ENCODE measurements at places on chromosomes 2 and 18.
A peak's percentile ranks its signal among the peaks of the same experiment; 100 is the strongest.

- no peak for DNase-seq
These were observed 184.7 kb downstream of the NEDD4L start for GRCh38 chr18:58228762-58229161.

DNA sequence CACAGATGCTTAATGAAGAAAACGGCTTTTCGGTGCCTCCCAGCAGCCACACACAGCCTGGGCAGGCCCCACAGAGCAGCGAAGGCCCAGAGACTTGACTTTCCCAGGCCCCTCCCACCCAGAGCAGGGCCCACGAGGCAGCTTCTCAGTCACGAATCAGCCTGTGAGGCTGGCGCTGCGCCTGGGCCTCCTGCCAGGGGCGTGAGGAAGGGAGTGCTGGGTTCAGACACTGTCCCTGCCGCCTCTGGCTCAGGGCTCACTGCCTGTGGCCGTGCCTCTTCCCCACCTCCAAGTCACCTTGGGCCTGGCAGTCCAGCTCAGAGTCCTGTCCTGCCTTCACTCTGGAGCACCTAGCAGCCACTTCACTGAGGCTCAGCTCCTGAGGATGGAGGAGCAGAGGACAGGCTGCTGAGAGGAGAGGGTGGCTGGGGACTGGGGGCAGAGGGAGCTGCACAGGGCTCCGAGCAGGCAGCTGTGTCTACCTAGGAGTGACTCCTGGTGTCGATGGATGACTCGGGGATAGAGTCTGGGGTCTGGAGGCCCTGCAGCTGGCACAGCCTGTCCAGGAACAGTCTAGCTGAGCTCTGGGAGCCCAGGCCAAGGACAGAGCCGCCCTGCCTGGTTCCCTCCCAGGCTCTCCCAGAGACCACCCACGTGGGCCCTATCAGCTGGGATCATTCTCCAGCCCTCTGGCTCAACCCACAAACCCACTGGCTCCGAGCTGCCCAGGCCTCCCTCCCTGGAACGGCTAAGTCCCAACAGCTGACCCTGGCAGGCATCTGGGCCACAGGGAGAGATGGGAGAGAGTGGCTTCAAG lies 36.4 kb upstream of the FOSL2 start:
- DNase-seq: peak; percentile 60

DNA sequence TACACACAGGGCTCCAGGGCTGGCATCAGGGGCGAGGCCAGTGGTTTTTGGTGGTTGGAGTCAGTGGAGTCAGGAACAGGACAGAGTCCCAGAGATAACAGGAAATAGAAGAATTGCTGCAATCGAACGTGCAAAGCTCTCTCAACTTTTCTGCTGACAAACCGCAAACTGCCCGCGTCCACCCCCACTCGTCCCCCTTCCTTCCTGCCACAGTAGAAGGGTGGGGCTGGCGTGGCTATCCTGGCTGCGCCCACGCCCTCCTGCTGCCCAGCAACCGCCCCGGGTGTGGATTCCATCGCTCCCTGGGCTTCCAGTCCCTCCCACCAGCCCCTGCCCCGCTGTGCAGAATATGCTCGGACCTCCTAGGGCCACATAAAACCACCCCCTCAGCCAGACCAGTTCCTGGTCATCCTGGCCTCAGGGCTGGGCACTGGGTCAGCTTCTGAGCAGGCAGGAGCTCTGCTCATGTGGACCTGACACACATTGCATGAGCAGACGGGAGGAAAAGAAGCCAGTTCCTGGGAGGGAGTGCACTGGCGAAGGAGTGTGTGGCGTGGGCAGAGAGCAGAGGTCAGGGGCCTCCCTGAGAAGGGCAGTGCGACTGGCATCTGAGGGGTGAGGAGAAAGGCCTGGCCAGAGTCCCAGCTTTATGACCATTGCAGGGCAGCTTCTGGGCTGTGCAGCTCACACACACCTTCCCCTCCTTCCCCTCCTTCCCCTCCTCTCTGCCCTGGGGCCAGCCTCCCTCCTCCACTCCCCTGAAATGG lies 85.4 kb upstream of the ATG16L1 start:
- no peak for DNase-seq

- peak; percentile 5 for DNase-seq
These were observed 221.8 kb downstream of the STK39 start for GRCh38 chr2:168025487-168026202.

DNA sequence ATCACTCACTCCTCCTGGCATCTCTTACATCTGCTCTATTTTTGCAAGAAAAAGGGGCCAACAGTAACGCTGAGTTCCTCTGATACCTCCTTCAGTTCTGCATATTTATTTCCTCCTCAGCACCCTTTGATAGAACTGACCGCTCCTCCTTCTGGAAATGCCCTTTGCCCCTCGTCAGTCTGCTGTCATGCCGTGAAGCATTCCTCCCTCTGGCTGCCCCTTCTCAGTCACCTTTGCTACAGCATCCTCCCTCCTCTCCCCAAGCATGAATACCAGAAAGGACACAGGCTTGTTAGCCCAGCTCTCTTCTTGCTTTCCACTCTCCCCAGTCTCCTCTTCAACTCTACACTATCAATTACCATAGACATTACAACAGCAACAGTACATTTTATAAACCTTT lies 135.4 kb downstream of the NBAS start:
- no peak for DNase-seq

DNA sequence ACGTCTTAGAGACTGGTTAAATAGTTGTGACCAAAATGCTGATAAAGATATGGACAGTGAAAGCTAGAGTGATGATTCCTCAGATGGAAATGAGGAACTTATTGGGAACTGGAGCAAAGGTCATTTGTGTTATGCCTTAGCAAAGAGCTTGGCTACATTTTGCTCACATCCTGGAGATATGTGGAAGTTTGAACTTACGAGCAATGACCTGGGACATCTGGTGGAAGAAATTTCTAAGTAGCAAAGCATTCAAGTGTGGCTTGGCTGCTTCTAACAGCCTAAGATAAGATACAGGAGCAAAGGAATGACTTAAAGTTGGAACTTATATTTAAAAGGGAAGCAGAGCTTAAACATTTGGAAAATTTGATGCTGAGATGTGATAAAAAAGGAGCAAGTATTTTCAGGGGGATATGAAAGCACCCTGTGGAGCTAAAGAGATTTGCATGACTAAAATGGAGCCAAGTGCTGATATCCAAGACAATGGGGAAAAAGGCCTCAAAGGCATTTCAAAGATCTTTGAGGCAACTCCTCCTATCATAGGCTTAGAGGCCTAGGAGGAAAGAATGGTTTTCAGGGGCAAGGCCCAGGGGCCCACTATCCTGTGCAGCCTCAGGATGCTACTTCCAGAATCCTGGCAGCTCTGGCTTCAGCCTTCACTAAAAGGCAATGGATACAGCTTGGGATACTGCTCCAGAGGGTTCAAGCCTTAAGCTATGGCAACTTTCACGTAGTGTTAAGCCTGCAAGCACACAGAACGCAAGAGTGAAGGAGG lies 124.1 kb upstream of the KLHL14 start:
- DNase-seq: no peak

- no peak for DNase-seq
These were observed 343.8 kb downstream of the CYRIA start for GRCh38 chr2:16321872-16322271.

DNA sequence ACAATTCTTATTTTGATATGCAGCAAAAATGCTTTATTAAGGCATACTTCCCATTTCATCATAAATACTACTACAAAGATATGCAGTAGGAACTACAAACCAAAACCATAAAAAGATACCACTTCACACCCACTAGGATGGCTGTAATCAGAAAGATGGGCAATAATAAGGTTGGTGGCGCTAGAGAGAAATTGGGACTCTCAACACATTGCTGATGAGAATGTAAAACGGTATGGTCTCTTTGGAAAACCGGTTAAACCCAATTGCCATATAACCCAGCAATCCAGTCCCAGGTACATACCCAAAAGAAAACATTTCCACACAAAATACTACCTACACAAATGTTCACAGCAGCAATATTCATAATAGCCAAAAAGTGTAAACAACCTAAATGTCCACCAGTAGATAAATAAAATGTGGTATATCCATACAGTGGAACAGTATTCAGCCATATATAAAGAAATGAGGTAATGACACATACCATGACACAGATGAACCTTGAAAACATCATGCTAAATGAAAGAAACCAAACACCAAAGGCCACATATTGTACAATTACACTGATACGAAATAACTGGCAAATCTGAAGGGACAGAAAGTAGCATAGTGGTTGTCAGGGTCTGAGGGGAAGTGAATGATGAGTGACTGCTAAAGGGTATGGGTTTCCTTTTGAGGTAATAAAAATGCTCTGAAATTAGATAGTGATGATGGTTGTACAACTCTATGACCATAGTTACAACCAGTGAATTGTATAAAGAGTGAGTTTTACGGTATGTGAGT lies 12.7 kb downstream of the SP3 start:
- DNase-seq: no peak

- no peak for DNase-seq
These were observed 94.8 kb upstream of the THOC1 start for GRCh38 chr18:362311-363290.

- DNase-seq: peak; percentile 61
These were observed 47.1 kb downstream of the SPTBN1 start for GRCh38 chr2:54503192-54503591.

- DNase-seq: no peak
These were observed at the start of gene STON1 for GRCh38 chr2:48530033-48530811. Gene STON1, plus strand, starts transcription at chr2:48530154. Its CDS starts 50,480 bp downstream, at chr2:48580634.

DNA sequence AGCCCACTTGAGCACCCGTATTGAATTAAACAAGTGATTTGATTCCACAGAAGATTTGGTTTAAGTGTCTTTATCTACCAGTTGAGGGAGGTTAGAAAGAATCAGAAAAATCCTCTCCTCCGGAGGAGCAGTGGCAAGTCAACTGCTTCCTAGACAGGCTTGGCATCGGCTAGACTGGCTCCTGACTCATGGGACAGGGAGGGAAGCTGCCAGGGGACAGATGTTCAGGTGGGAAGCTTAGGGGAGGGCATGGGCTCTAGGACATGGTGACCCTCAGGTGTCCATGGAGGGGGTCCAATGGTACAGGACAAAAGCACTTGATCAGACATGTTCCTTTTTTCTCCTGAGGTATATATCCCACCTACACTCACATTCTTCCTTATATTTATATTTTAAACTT lies 119.3 kb upstream of the IL1R2 start:
- no peak for DNase-seq

DNA sequence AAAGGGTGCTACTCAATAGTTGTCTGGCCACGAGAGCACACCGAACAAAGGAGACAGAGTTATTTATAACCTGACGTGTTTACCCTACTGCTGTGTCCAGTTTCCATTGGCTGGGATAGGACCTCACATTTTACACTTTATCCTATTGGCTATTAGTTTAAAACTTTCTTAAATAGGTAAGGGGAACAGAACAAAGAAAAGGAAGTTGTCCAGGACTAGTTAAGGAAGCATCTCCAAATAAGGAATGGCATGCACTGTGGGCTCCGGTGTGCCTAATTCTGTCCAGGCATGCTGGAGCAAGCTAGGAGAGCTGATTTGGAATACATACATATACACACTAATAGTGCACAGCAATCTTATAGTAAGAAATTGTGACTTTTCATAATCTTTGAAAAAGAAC lies 72.2 kb downstream of the CAB39 start:
- no peak for DNase-seq

DNA sequence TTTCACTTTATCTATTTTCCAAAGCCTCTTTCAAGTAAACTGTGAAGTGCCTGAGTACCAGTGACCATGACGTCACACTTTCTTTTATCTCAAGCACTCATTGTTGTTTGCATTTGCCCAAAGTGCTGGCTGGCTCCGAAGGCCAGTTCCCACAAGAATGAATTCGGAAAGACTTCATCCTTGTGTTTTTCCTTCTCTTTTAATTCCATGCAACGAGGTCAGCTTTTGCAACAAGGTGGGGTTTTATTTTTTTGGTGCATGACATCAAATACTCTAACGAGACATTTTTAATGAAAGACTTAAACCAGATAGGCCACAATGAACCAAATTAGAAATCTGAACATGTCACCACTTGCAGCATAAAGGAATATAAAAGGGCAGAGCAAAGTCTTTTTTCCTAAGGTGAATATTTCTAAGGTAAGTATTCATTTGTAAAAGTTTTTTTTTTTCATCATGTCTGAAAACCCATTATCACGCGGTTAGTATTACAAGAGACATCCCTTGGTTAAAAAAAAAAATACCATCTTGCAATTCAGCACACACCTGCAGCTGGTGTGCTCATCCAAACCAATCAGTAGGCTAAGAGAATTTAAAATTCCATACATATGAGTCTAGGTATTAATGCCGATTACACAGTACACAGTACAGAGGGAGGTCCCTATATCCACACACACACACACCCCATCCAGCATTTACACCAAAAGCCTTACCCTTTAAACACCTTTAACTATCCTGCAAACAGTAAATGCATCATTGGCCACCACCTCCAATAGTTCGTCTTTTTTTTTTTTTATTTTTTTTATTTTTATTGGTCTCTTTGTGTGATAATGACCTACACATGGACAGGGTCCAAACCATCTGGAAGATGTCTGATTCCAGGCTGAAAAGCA lies 2.3 kb downstream of the ARL4C start:
- DNase-seq: no peak

DNA sequence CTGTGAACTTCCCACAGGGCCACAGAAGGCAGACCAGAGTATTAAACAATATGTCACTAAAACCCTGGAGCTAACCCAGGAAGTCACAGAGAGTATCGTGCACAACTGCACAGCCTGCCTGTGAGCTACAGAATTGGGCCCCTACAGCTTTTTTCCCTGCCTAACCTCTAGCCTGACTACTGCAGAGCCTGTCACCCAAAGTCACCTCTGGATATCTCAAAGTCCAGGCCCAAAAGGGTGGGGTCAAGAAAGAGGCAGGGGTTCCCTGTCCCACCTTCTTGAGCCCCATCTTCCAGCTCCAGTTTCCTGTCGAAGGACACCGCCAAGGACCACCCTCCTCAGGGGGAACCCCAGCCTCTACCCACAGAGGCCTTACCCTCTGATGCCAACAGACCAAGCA lies 13.5 kb downstream of the GAD1 start:
- no peak for DNase-seq

GRCh38 chr2:174335254-174335987 lies 667 bp downstream of the SP9 start:
- DNase-seq: no peak

DNA sequence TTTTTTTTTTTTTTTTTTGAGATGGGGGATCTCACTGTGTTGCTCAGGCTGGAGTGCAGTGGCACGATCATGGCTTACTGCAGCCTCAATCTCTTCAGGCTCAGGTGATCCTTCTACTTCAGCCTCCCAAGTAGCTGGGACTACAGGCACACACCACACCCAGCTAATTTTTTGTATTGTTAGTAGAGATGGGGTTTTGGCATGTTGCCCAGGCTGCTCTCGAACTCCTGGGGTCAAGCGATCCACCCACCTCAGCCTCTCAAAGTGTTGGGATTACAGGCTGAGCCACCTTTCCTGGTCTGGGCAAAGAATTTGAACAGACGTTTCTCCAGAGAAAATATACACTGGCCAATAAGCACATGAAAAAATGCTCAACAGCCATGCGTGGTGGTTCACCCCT lies 2.9 kb upstream of the SNRNP200 start:
- no peak for DNase-seq

DNA sequence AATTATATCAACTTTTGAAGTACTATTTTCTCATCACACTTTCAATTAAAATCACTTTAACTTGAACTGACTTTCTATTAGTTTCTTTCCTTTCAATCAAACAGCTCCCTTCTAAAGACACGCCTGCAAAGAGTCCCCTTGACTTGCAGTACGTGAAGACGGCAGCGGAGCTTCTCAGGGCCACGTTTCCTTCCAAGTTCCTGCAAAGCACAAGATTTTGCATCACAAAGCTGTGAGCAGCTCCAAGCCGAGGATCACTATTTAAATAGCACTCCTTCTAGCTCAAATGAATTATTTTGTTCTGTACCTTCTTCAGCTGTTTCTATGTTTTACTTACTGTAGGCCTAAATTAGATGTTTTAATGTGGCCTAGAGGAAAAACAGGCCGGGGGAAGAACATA lies 30.8 kb downstream of the SH3YL1 start:
- no peak for DNase-seq

GRCh38 chr2:9010866-9011265 lies 7.4 kb upstream of the MBOAT2 start:
- DNase-seq: no peak

Data from GDM1 (cell line).